ENCODE measurements at places on chromosomes 12 and 14. TPM values are rescaled to one million over a fixed set of nuclear protein-coding genes. Genes with fewer than 3 reads are reported as not detected.

DNA sequence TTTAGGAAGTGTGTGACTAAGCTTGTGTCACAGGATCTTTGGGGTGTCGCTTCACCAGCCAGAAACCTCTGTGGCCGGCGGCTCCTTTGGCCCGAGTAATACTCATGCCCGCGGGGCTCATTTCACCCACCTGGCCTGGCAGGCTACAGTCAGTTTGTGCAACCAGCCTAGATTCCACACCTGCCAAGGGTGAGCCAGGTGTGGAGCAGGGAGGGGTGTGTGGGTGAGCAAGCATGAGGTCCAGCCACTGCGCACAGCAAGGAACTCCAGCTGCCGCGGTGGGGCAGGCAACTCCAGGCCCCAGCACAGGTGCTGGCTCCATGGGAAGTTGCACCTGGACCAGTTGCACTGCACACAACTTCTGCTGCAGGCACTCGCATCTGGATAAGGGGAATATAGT, 462.3 kb upstream of the LRFN5 start:
- no peak for DNase-seq

DNA sequence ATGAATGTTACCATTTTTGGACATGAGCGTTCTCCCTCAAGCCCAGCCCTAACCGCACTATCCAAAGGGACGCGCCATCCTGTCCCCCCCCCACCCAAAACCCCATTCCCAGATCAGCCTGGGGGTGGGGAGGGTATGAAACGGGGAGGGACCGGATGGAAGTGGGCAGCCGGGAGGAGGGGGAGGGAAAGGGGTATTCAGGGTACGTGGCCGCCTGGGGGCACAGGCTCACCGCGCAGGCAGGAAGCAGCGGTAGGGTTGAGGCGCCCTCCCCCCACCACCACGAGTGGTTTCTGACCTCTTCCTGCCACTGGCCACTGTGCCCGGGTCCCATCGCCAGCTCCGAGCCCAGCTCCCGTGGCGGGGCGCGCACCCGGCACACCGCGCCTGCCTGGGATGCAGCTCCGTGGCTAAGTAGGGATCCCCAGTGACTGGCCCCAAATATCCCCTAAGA, 1.4 kb downstream of the ACTN1 start:
- DNase-seq, result peak; percentile 58

- no peak for DNase-seq
Observed at GRCh38 chr12:28033538-28033915, 61.0 kb upstream of the PTHLH start.

DNA sequence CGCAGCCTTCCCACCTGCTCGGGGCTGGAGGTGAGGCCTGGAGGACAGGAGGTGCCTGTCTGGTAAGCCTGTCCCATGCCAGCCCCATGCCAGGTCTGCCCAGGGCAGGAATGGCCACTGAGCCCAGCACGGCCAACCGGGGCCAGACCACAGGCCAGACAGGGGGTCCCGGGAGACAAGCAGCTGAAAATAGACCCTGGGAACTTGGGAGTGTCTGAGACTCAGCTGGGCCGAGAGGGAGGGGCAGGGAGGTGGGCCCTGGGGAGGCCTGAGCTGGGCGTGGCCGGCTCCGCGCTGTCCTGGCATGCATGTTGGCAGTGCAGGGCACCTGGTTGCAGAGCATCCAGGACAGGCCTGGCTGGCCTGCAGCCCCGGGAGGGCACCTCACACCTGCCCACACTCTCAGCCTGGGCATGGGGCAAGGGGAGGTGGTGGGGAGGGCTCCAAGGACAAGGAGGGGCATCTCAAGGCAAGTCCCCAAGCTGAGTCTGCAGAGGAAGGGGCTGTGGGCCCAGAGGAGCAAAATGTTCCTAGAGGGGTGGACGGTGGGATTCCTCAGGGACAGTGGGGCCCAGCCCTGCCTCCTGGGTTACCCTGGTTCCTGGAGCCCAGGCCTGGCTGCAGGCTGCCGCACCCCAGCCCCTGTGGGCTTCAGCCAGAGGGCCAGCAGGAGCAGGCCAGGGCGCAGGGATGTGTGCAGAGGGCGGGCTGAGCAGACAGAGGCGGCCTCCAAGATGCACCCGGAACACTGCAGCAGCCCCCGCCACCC, 3.2 kb upstream of the CRIP1 start:
- no peak for DNase-seq

GRCh38 chr12:28993720-28994119, 155.4 kb upstream of the FAR2 start:
- no peak for DNase-seq

- no peak for DNase-seq
Observed at GRCh38 chr12:55974308-55974730, 441 bp downstream of the RAB5B start.

GRCh38 chr14:97976861-97977260, 1179.7 kb downstream of the VRK1 start:
- no peak for DNase-seq

- no peak for DNase-seq
Observed at GRCh38 chr12:26434299-26435068, 239.1 kb downstream of the SSPN start.

The PLCZ1 gene
- 0.42 TPM for polyA plus RNA-seq

The KLHDC1 gene
- polyA plus RNA-seq, result 3.2 TPM

The GSC gene
- polyA plus RNA-seq, result not detected

The B4GALNT1 gene
- 0.30 TPM for polyA plus RNA-seq

The CYP27B1 gene
- 0.28 TPM for polyA plus RNA-seq

The AMN gene
- 5.1 TPM for polyA plus RNA-seq

The COQ10A gene
- 9.5 TPM for polyA plus RNA-seq
